ENCODE measurements at places on chromosomes 12 and 14. TPM values are rescaled to one million over a fixed set of nuclear protein-coding genes. Genes with fewer than 3 reads are reported as not detected.

DNA sequence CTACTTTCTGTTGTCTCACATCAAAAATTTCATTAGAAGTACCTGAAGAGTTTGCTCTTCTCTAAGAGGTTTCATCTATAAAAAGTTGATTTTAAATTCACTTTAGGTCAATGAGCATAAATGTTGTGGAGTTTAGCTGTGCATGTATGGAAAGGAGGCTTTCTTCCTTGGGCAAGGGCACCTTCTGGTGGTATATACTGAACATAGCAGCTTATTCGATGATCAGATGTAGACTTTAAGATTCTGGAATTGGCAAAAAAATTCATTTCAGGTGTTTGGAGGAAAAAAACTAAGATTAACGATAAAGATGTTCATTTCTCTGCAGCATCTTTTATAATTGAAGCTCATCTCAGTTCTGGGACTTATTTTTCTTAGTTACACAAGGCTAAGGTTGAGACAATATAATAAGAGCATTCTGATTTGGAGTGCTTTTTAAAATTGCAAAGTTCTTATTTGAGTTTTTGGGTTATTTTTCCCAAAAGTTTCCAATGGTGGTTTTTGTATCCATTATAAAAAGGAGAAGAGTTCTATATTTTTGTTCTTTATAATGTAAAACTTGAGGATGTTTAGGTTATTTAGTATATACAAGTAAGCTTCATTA is 46.8 kb downstream of the TMEM117 start:
- no peaks in the 10 kb centered on the region for H3K36me3 ChIP-seq
- no peak overlapping the region for H3K4me3 ChIP-seq
- no peaks in the 10 kb centered on the region for H3K4me1 ChIP-seq

DNA sequence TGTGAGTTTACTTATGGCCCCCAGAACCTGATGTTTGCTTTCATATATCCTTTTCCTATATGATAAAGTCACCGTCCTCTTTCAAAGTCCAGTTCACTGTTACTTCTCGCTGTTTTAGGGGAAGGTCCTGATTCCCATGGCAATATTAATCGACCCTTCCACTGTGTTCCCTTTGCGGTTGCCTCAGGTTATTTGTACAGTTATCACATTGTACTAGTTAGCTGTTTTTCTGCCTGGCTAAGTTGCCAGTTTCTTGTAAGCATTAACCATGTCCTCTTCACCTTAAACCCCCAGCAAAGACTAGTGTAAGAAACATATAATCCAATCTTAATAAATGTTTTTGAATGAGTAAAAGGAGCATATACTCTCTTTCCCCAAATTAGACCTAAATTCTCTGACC is 115.0 kb upstream of the PPFIA2 start:
- H3K27me3 ChIP-seq, result no peaks in the 10 kb centered on the region
- H3K4me1 ChIP-seq, result no peaks in the 10 kb centered on the region
- H3K27ac ChIP-seq, result no peak overlapping the region
- no peak overlapping the region for H3K4me3 ChIP-seq
- no peak for DNase-seq

DNA sequence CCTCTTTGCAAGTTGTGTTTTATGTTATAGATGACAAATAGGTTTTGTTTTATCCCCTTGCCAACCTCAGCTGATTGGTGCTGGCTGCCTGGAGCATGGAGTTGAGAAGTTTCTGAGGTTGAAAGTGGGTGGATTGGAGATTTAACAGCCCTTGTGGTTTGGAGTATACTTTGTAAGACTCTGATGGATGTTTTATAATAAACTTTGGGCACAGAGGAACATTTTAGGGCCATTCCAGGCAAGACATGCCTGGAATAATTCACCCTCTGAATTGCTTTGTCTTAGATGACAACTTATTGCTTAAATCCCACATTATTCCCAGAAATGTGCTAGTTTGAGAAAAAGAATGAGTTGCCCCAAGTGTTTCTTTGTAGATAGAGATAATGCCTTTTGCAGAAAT is 158.9 kb downstream of the SLC5A8 start:
- no peak for DNase-seq
- no peaks in the 10 kb centered on the region for H3K27me3 ChIP-seq
- H3K36me3 ChIP-seq, result no peaks in the 10 kb centered on the region
- H3K27ac ChIP-seq, result no peak overlapping the region
- H3K4me3 ChIP-seq, result no peak overlapping the region

DNA sequence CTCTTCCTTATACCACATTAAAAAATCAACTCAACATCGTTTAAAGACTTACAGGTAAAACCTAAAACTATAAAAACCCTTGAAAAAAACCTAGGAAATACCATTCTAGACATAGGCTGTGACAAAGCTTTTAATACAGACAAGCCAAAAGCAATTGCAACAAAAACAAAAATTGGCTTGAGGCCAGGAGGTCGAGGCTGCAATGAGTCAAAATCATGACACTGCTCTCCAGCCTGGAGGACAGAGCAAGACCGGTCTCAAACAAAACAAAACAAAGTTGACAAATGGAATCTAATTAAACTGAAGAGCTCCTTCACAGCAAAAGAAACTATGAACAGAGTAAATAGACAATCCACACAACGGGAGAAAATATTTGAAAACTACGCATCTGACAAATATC is 1057.8 kb downstream of the FSCB start:
- no peak overlapping the region for H3K4me3 ChIP-seq
- no peak overlapping the region for H3K27ac ChIP-seq
- no peaks in the 10 kb centered on the region for H3K36me3 ChIP-seq
- H3K4me1 ChIP-seq, result no peaks in the 10 kb centered on the region
- H3K27me3 ChIP-seq, result no peaks in the 10 kb centered on the region

DNA sequence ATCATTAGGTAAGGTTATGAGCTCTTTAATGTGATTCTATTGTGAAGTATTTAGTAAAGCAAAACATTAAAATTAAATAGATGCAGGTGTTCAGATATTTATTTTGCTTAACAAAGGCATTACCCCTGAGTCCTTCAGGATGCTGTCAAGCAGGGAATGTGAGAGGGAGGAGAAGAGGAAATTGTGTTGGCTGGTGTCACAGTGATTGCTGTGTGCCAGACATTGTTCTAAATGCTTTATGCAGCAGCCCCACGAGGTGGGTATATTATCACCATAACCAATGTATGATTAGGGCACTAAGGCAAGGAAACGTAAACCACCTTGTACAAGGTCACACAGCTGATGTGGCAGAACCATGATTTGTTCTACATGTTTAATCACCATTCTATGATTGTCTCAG is 80.1 kb downstream of the STAB2 start:
- H3K27ac ChIP-seq, result no peak overlapping the region
- no peaks in the 10 kb centered on the region for H3K27me3 ChIP-seq
- H3K36me3 ChIP-seq, result no peaks in the 10 kb centered on the region
- no peak overlapping the region for H3K4me3 ChIP-seq

DNA sequence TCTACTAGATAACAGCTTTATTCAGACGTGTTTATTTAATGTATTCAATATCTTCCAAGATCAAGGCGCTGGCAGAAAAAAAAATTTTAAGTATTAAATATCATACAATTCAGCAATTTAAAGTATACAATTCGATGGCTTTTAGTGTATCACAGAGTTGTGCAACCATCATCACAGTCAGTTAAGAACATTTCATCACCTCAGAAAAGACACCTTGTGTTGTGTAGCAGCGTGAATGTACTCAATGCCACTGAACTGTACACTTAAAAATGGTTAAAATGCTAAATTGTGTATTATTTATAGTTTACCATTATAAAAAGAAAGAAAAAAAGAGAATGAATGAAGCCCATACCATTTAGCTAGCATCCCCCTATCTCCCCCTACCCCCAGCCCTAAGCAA is 96.4 kb downstream of the RIN3 start:
- no peak for DNase-seq
- no peaks in the 10 kb centered on the region for H3K36me3 ChIP-seq
- no peak overlapping the region for H3K4me3 ChIP-seq
- no peaks in the 10 kb centered on the region for H3K27me3 ChIP-seq
- no peak overlapping the region for H3K27ac ChIP-seq

DNA sequence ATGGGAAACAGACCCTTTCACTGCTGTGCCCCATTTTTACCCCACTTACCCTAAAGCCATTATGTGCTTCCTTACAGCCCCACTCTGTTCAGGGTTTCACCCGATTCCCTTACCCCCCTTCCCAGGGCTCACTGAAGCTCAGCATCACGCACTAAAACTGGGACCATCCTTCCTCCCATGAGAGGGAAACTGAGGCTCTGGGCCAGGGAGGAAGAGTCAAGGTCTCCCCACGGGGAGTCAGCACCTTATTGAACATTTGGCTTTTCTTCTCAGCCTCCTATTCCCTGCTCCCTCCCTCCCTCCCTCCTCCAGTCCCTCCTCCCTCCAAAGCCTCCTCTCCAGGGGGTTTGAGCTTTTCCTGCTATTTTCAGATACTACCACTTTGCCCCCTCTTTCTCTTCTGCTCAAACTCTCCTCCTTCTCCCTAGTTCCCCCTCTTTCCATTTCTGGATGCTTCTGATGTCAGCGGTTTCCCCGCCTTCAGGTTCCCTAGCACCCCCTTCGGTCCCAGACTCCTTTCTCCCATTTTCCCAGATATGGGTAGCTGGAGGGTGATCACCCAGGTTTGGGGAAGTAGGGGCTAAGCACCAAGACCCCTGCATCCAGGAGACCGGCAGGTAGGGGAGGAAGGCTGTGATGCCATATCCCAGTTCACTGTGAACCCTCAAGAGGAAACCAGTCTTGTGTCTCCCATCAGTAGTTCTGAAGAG is 960 bp downstream of the GPR162 start:
- H3K4me3 ChIP-seq, result no peak overlapping the region
- no peak overlapping the region for H3K27ac ChIP-seq
- H3K27me3 ChIP-seq, result no peaks in the 10 kb centered on the region
- H3K36me3 ChIP-seq, result no peaks in the 10 kb centered on the region
- peaks cover 34% of the 10 kb centered on the region for H3K4me1 ChIP-seq
- no peak for DNase-seq

DNA sequence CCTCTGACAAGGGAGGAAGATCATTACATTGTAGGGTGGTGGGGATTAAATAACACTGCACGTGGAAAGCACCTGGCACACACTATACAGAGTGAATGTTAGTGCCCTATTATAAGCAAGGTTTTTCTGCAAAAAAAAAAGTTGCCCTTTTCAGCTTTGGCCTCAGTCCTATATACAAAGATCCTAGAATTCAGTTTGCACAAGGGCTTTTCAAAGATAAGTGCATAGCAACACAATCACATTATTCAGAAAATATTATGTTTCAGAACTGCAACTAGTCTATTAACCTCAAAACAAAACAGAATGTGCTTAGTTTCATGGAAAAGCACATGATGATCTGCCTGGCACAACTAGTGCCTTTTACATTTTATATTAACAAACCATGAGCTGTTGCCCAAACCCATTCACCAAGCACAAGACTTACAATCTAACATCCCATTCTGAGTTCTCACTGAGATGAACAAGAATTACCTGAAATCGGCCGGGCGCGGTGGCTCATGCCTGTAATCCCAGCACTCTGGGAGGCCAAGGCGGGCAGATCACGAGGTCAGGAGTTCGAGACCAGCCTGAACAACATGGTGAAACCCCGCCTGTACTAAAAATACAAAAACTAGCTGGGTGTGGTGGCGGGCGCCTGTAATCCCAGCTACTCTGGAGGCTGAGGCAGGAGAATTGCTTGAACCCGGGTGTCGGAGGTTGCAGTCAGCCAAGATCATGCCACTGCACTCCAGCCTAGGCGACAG is 1.8 kb downstream of the TM7SF3 start:
- H3K4me3 ChIP-seq, result no peak overlapping the region
- no peaks in the 10 kb centered on the region for H3K27me3 ChIP-seq
- no peak overlapping the region for H3K27ac ChIP-seq
- H3K4me1 ChIP-seq, result peaks cover 34% of the 10 kb centered on the region

DNA sequence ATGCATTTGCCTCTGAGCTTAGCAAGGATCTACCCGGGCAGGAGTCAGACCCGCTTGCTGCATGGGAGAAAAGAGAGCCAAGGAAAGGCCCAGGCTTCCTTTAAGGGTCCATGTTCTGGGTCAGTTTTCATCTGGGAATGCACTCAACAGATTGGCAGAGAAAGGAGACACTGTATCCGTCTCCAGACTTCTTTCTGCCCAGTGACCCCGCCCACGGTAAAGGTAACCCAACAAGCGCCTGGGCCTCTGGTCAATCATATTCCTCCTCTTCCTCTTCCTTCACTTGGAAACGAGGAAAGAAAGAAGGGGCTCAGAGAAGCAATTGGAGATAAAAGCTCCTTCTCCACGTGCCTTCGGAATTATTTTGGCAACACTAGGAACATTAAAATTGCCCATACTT is 27.1 kb upstream of the TCP11L2 start:
- H3K4me1 ChIP-seq, result peaks cover 4% of the 10 kb centered on the region
- DNase-seq, result no peak
- no peaks in the 10 kb centered on the region for H3K36me3 ChIP-seq
- no peak overlapping the region for H3K27ac ChIP-seq

DNA sequence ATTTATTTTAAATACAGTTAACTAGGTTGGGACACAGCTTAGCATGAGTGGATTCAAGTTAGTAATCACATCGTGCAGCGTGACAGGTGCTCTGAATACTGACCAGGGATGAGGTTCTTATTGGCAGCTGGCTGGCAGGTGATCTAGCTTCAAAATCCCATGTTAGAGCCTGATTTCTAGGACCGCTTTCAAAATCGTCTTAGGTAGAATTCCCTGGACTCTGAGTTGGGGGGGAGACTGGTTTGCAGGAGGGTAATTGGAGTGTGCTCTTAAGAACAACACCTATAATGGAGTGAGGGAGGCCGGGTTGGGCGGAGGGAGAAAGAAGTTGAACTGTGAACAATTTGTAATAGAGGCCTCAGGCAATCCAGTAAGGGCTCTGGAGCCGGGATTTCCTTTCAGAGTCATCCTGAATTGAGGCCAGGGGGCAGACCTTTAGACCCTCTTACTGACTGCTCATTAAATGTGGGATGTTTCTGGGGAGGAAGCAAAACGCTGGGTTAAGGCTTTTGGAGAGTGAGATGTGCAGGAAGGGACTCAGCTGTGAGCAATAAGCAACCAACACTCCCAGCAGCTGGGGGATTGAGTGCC is 874 bp upstream of the YARS2 start:
- peak overlapping the region; percentile 95 for H3K27ac ChIP-seq
- H3K36me3 ChIP-seq, result peaks cover 26% of the 10 kb centered on the region
- H3K4me1 ChIP-seq, result peaks cover 5% of the 10 kb centered on the region
- DNase-seq, result no peak
- peak overlapping the region; percentile 83 for H3K4me3 ChIP-seq
- H3K27me3 ChIP-seq, result no peaks in the 10 kb centered on the region

DNA sequence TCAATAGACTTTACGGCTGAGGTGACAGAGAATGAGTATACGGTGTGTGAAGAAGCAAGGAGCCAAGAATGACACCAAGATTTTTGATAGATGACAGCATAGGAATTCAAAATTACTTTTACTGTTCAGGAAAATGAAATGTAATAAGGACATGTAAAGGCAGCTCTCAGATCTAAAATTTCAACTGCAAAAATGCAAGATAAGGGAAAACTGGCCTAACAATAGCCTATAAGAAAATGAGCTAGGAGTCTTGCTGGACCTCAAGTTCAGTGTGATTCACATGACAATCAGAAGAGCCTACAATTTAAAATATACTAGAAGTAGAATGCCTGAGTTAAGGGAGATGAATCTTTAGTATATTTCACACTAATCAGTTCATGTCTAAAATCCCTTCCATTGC is 102.0 kb downstream of the RPS29 start:
- no peaks in the 10 kb centered on the region for H3K36me3 ChIP-seq
- H3K27me3 ChIP-seq, result no peaks in the 10 kb centered on the region
- H3K27ac ChIP-seq, result no peak overlapping the region
- H3K4me1 ChIP-seq, result no peaks in the 10 kb centered on the region

The ADAMTS20 gene
- not detected for total RNA-seq

The GCH1 gene
- 2.7 TPM for total RNA-seq
